ENCODE measurements at places on chromosomes 2 and 18.

DNA sequence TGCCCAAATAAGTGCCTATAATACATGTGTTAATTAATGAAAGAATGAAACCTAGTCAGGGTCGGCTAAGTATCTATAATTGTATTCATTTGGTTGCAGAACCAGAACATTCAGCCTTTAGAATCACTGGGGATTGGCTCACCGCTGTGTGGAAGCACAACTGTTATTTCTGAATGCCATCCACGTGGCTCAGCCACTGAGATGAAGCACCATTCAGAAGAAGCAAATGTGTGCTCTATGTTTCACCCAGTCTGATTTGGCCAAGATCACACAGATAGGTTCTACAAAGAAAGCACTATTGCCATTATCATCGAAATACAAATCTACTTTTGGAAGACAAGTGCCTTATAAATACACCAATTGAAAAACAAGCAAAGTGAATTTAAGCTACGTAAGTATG lies 30.6 kb upstream of the SPOPL start:
- no peak for DNase-seq

DNA sequence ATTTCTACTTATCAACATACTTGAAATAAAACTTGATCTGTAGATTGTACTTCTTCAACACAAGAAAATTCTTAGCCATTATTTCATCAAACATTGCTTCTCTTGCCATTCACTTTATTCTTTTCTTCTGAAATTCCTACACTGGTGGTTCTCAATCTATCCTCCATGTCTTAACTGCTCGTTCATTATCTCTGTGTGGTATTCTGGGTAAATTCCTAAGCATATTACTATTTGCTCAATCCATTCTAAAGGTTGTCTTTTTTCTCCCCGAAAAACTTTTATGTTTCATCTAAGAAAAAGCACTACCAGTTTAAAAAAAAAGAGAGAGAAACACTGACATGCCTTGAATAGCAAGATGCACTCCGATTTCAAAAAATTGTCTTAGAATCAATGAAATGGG lies 18.0 kb downstream of the SP3 start:
- DNase-seq: no peak

DNA sequence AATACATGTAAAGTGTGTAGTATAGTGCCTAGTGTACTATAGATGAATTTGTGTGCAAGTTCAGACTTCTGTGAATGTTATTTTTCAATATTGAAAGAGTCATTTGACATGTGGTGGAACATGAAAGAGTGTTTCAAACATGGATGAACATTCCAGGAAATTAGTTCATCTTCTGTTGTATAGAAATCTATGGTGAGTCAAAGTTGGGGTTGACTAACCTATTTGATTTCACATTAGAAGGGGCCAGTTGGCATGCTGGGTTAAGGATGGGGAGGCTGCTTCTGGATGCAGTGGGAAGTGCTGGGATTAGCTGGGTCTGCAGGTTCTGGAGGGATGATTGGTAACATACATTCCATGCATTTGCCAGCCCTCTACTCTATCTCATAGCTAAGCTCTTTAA lies 50.6 kb downstream of the LYPD6B start:
- no peak for DNase-seq

GRCh38 chr2:7620255-7620654 lies 703.0 kb downstream of the RNF144A start:
- no peak for DNase-seq

DNA sequence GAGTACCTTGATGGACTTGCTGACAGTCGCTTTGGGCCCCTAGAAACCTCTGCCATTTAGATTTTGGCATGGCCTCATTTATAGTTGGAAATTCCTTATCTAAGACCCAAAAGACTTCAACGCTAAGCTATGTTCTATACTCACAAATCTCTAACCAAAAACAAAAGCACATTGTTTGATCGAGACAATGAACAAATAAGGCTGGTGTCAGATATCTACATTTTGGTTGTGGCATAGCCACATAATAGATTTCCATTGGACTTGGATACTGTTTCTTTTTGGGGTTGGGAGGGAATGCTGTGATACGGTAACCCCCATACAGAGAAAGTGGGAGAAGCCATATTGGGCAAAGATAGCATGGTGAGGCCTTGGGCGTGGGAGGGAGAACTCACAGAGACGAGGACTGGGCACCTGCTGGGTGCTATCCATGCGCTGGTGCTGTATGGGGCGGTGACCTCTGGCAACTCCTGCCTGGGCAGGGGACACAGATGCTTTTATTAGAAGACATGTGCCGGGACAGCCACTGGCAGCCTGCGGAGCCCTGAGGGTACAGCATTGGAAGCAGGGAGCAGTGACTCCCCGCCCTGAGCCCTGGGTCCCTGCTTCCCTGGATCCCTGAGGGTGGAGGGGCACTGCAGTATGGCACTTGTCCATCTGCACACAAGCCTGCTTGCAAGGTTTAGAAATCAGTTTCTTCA lies 97.1 kb downstream of the ASAP2 start:
- no peak for DNase-seq

DNA sequence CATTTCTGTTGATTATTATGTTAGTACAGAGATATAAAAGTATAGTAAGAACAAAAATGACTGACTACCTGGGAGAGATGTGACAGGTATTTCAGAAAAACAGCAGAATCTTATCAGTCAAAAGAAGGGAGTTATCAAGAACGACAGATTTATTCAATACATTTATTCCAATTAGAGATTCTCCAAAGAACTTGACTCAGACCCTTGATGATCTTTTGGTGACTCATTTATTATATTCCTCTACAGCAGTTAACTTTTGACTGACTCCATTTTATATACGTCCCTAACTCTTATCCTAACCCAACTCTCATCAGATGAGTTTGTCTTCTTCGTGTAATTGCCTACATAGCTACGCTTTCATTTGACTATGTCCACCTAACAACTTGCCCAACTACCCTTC lies 91.1 kb downstream of the C2orf74 start:
- DNase-seq: no peak

DNA sequence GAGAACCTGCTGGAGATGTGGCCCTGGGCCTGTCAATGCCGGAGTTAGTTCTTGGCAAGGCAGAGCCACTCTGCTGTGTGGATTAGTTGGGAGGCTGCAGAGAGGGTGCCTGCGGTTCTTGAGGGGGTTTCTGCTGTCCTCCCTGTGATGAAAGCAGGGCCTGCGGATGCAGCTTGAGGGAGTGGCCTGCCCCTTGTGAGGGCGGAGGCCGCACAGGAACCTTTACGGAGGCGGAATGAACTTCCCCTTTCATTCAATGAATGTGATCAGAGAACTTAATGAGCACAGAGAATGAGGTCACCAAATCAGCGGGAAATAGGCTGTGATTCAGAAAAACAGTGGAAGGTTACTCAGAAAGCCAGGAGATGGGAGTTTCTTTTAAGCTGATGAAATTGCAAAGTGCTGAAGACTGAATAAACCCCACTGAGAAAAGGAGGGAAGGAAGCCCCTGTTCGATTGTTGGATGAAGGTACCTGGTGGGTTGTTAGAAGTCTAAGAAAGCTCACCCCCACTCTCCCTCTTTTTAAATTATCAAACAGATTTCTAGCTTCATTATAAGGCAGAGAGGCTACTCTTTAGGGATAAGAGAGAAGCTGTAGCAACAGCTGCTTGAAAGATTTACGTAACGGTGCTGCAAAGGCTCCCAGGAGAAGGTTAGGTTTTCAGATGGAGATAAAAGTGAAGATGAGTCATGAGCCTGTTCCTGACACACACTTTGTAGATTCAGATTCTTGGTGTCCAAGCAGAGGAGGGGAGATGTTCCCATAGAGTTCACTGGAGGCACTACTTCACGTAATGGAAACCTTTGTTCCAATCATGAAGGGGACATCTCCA lies 47.4 kb downstream of the VWA3B start:
- peak; percentile 63 for DNase-seq

DNA sequence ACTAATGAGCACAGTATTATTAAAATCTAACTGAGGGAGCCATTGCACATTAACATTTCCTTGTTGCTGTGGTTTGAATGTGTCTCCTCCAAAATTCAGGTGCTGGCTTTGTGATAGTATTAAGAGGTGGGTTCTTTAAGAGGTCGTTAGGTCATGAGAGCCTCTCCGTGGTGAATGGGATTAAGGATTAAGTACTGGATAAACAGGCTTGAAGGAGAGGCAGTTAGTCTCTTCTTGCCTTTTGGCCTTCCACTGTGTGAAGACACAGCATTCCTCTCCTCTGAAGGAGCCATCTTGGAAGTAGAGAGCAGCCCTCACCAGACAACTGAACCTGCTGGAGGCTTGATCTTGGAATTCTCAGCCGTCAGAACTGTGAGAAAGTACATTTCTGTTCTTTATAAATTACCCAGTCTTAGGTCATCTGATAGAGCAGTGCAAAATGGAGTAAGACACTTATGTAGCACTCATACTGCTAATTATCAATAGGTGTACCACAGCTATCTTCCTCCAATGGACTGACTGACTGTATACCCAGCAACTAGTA lies 182.7 kb downstream of the MYO3B start:
- DNase-seq: no peak

DNA sequence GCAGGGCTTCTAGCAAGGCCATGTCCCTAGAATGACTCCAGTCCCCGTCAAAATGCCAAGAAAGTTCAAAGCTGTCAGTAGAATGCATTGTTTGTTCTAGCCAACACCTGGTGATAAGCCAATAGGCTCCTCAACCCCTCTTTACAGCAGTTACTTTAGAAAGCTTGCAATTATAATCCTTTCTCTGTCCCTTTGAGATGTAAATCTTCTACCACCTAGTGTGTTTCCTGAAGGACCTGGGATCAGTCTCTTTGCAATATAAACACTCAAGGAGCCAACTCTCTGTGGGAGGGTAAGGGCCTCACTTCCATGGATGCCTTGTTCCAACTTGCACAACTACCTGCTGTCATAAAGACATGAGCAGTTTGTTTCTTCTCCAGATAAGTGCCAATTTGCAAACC lies 301.8 kb downstream of the NBAS start:
- no peak for DNase-seq

DNA sequence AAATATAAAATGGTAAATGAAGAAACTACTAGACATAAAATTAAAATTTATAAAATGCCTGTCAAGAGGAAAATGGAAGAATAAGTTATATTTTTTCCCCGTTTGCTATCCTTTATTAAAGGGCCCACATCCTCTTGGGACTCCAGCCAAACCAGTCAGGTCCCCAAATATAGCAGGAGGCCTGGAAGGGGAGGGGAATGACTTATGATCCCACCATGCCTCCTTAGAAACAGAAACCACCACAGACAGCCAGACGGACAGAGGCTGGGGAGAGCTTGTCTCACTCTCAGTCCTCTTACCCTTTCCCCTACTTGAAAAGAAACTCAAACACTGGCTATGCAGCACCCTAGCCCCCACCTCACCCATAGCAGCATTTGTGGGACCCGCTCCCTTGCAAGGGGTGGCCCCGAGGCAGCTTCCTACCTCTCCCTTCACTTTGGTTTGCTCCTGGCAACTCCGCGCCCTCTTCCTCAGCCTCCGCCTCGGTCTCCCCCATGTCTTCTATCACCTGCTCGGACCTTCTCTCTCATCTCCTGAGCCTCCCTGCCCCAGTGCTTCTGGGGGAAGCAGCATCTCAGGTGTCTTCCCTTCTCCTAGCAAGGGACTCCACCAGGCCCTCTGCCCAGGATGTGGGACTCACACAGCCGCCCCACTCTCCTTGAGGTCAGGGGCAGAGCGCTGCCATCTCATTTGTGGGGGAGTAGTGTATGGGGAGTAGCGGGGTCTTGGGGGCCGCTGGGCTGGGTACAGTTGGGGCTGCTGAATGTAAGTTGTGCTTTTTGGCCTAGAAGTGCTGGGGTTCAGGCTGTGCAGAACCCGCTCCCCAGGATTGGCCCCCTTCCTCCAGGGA lies 37.4 kb upstream of the ANKRD62 start:
- no peak for DNase-seq

DNA sequence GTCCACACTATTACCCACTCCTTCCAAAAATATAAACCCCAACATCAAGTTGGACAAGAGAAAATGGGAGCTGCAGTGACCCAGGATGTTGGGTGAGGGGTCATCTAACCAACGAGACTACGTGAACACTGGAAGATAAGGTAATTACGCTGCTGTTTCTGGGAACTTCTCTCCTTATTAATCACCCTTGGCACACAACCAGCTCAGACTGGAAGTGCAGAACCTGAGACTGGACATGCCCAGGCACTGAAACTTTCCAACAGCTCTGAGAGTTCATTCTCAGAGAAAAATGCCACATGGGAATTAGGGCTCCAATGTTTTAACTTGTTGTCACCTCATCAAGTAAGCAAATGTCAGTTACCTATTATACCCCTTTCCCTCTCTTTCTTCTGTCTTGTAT lies 135.3 kb downstream of the CCDC148 start:
- no peak for DNase-seq

GRCh38 chr18:22643731-22644130 lies 226.0 kb upstream of the CTAGE1 start:
- no peak for DNase-seq

DNA sequence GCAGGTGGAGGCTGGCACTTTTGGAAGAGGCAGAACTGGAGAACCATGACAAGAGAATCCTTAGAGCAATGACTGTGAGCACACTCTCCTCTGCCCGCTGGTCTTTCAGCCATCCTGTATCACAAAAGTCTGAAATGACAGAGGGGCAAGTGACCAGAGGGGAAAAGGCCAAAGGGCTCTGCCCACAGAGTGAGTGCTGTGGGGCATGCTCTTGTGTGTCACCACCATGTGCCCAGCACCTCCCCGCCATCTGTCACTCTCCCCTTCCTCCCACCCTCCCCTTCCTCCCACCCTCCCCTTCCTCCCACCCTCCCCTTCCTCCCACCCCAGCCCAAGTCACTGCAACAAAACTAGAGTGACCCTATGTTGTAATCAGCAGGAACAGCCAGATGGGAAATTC lies 31.9 kb downstream of the DAW1 start:
- DNase-seq: no peak

- DNase-seq: no peak
Measured at GRCh38 chr2:240204431-240205276, 64.2 kb upstream of the OTOS start.

DNA sequence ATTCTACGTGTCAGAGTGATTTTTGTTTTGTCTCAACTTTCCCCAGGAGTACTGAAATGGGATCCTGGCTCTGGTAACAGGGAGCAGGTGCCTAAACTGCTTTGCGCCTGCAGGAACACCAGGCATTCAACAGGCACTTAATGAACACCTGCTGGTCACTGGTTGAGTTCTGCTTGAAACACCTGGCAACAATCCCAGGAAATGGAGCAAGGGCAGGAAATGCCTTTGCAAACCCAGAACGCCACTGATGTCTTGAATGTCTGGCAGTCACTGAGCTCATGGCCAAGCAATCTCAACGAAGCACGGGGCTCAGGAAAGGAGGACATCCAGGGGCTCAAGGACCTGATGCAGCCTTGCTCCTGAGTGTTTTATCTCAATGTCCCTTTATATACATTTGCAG lies 360.0 kb upstream of the RAB6C start:
- DNase-seq: no peak

DNA sequence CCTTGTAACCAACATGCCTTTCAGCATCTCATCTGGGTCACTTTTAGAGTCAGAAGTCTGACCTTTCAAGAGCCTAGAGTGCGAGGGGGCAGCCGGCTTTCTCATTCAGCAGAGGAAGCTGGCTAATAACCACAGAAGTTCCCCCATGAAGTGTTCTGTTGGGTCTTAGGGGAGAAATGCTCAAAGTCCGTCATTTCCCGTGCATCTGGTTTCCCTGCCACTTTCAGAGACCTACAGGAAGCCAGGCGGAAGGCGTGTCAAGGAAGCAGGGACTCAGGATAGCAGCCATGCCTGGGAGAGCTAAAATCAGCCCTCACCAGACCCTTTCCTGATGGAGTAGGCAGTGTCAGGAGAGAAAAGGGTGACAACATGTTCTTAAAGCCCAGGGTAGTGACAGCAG lies 301.8 kb upstream of the ID2 start:
- DNase-seq: no peak

- no peak for DNase-seq
Measured at GRCh38 chr2:229914171-229914570, 7.6 kb downstream of the TRIP12 start.

GRCh38 chr18:65145312-65145711 lies 605.5 kb upstream of the CDH7 start:
- DNase-seq: no peak
